ENCODE measurements at places on chromosomes 2 and 18. TPM values are rescaled to one million over a fixed set of nuclear protein-coding genes. Genes with fewer than 3 reads are reported as not detected.

RNF152 gene
- 32.0 TPM for total RNA-seq

TEKT4 gene
- total RNA-seq: 0.34 TPM

MGAT5 gene
- 106 TPM for total RNA-seq

KCNG2 gene
- not detected for total RNA-seq

DES gene
- total RNA-seq: not detected

ABCG5 gene
- not detected for total RNA-seq

UCN gene
- total RNA-seq: 2.4 TPM

LINC00305 gene
- 1.6 TPM for total RNA-seq

CRYBA2 gene
- 30.1 TPM for total RNA-seq

IL36RN gene
- 0.13 TPM for total RNA-seq

IL1R2 gene
- total RNA-seq: not detected

KCTD1 gene
- total RNA-seq: 34.0 TPM

SLC40A1 gene
- 14.6 TPM for total RNA-seq

LYPD1 gene
- total RNA-seq: 7.1 TPM

TSPYL6 gene
- not detected for total RNA-seq

CTDSP1 gene
- total RNA-seq: 102 TPM

TRIM43 gene
- not detected for total RNA-seq

PSMA8 gene
- total RNA-seq: 0.29 TPM

BIRC6 gene
- total RNA-seq: 98.0 TPM

FIGN gene
- 19.3 TPM for total RNA-seq

TEX44 gene
- not detected for total RNA-seq

ELOA2 gene
- not detected for total RNA-seq

NT5DC4 gene
- total RNA-seq: not detected

ACMSD gene
- total RNA-seq: not detected

PCGF1 gene
- 24.4 TPM for total RNA-seq

ERICH2 gene
- 1.1 TPM for total RNA-seq

G6PC2 gene
- total RNA-seq: not detected

PASK gene
- 57.1 TPM for total RNA-seq

NR4A2 gene
- 7.9 TPM for total RNA-seq

AMER3 gene
- 7.0 TPM for total RNA-seq

KLF11 gene
- 4.6 TPM for total RNA-seq

MDH1B gene
- total RNA-seq: 2.8 TPM

INO80C gene
- total RNA-seq: 30.0 TPM

IGFBP5 gene
- total RNA-seq: 75.3 TPM

RFX8 gene
- not detected for total RNA-seq

PFN4 gene
- total RNA-seq: 0.55 TPM

NGEF gene
- 0.71 TPM for total RNA-seq

EDAR gene
- 0.69 TPM for total RNA-seq

ZSWIM2 gene
- not detected for total RNA-seq

ZNF397 gene
- total RNA-seq: 43.6 TPM
